ENCODE measurements at places on chromosomes 2 and 18.

DNA sequence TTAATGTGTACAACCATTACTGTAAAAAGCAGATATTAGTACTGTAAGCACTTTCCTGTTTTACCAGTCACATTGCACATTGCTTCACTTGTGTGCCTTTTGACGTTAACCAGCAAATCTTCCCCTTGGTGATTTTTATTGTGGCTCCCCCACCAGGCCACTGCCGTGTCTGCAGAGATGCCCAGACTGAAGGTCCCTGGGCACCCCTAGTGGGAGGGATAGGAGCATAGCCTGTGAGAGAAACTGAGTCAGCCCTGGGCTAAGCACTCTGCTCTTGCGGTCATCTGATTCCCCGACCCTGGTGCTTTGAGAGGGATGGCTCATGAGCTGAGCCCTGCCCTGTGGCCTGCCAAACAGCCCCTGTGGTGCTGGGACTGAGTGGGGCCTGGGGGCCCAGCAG lies 73.4 kb downstream of the INPP4A start:
- DNase-seq = no peak

- no peak for DNase-seq
These were observed 1311.7 kb upstream of the NXPH2 start for GRCh38 chr2:140091926-140092325.

DNA sequence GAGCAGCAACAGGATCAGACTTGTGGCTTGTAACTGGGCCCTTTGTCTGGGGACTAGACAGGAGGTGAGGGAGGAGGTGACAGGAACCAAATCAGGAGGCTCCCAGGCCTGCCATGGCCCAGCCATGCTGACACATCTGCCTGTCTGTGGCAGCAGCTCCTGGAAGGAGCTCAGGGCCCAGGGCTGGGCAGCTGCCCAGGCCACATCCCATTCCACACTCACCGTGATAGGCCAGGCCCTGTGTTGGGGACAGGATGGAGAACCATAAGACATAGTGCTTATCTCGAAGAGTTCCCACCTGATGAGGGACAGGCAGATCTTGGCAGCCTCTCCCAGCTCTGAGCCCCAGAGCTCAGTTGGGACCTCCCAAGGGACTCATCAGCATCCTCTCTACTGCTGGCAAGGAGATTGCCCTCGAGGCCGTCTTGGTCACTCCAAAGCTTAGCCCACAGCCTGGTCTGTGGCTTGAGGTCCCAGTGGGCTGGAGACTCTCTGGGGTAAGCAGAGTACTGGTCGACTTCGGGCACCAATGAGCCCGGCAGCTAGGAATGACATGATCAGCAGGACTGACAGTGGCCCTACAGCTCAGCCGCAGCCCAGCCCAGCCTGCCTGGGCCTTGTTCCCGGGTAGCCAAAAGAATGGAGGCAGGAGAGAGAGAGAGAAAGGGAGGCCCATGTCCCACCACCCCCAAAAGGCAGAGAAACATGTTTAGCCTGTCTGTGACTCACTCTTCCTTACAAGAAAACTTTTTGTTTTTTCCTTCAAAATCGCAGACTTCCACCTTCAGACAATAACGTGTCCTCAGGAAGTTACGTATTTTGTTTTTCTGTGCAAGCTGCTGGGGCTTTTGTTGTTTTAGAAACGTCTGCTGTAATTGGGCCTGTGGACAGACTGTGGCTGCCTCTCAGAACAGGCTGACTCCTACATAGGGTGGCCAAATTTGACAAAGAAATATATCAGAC lies 82.1 kb downstream of the HS1BP3 start:
- DNase-seq = no peak

DNA sequence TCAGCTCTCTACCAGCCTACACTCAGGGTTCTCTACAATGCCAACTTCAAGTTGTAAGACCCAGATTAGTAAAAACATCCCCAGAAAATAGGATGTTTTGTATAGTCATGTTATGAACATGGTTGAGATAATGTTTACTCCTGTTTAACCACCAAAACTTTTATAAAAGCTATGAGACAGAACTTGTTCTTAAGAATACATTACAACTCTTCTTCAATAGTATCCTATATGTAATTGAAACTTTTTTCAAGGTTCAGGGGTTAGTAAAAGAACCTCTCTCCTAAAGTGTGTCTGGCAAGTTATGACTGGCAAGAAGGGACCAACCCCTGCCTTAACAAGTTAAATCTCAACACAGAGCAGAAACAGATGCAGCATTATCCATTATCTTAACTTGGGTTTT lies 118.8 kb upstream of the STK17B start:
- no peak for DNase-seq

DNA sequence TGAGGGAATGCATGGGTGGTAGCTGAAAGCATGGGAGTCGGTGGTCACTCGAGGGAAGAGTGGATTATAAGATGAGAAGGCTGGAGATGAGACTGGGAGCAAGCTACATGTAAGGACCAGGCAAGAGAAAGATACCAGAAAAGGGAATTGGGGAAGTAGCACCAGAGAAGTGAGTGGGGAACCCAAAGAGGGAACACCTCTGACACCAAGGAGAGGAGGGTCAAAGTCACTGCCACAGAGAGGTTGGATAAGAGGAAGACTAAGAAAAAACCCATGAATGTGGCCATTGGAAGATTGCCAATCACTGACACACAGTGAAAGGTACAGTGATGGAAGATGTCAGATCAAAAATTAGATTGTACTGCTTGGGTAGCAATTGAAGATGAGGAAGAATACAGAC lies 473.9 kb downstream of the BCL11A start:
- no peak for DNase-seq

DNA sequence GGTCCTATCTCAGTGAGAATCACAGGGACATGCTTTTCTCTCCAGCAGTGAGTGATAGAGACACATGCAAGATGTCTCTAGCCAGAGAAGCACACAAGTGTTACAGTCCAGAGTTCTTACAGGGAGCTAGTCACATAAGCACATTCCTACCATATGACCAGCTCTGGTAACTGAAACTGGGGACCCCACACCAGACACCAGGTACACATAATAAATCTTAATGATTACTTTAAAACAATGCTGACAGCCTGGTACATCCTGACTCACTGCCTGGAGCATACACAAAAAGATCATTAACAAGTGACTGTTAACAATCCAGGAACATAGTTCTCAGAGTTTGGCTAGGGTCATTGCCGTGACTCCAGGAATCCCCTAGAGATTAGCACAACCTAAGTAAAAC lies 53.6 kb downstream of the GALNT1 start:
- DNase-seq = no peak

GRCh38 chr2:158291544-158292180 lies 164.9 kb downstream of the CCDC148 start:
- no peak for DNase-seq

- DNase-seq = no peak
These were observed 4.5 kb upstream of the RND3 start for GRCh38 chr2:150491943-150492342.

GRCh38 chr2:15120631-15121030 lies 440.5 kb downstream of the NBAS start:
- no peak for DNase-seq

GRCh38 chr2:85012431-85012830 lies 41.5 kb downstream of the KCMF1 start:
- DNase-seq = no peak

- DNase-seq = no peak
These were observed 25.2 kb downstream of the IFIH1 start for GRCh38 chr2:162293122-162293786.

GRCh38 chr18:26267357-26267930 lies 41.2 kb downstream of the TAF4B start:
- DNase-seq = no peak

- no peak for DNase-seq
These were observed 28.4 kb downstream of the SIX3 start for GRCh38 chr2:44969936-44970335.

DNA sequence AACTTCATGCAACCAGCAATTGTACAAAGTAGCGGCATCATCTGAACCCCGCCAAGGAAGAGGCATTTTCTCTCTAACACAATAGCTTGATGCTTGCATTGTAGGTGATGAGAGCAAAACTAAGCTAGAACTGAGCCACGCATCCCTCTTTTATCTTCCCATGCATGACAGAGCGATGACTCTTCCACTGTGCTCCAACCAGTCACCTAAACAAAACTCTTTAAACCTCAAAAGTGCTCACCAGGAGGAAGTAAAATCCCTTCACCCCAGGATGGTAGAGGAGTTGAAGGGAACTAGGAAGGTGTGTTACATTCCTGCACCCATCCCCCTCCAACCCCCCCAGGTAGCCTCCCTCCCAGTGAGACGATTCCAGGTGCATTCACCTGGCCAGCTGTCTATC lies 59.7 kb upstream of the SALL3 start:
- no peak for DNase-seq

GRCh38 chr2:11032396-11032795 lies 120.7 kb downstream of the KCNF1 start:
- no peak for DNase-seq

DNA sequence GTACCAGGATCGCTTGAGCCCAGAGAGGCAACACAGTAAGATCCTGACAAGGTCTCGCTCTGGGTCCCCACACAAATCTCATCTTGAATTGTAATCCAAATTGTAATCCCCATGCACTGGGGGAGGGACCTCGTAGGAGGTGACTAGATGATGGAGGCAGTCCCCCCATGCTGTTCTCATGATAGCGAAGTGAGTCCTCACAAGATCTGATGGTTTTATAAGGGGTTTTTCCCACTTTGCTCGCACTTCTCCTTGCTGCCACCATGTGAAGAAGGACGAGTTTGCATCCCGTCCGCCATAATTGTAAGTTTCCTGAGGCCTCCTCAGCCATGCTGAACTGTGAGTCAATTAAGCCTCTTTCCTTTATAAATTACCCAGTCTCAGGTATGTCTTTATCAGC lies 46.0 kb upstream of the SERTAD2 start:
- no peak for DNase-seq

- DNase-seq = no peak
These were observed 8.7 kb upstream of the KIAA2012 start for GRCh38 chr2:202064171-202064880.

GRCh38 chr2:156329031-156329926 lies 3.2 kb downstream of the NR4A2 start:
- no peak for DNase-seq

GRCh38 chr2:136305517-136306192 lies 187.7 kb upstream of the CXCR4 start:
- DNase-seq = no peak

DNA sequence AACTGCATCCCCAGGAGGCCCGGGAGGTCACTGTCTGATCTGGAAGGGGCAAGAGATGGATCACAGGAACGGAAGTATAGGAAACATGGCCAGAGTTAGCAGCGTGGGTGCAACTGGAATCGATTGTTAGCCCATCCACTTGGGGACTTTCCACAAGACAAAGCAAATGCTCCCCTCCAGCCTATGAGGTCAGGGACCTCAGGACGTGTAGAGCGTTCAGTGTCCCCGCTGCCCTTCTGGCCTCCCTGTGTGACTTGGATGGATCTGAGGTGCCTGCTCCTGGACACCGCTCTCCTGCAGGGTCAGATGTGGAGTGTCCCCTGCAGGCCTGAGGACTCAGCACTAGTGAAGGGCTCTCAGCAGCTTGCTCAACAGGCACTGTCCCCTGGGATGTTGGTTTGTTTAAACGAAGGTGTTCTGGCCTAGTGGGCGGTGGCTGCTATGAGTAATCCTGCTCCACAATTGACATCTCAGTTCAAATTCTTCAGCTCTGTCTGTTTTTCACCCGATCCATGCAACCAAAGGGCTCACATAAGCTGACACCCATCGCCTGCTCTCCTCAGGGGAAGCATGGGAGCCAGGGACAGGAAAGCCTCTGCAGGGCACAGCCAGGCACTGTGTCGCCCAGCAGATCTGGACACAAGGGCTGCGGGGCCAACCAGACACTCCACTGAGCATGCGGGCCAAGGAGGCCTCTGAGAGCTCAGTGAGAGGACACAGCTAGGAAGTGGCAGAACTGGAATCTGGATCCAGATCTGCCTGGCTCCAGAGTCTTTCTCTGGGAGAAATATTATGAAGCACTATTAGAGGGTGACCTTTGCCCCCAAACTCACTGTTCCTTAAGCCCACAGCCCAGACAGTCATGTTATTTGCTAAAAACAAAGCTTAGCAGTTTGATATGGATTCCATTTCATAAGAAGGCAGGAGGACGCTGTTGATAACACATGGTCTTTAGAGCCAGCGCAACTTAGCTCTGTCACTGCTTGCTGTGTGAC lies 78.5 kb downstream of the RHOB start:
- DNase-seq = no peak

- DNase-seq = peak; percentile 57
These were observed 40.8 kb upstream of the RPRM start for GRCh38 chr2:153519257-153519875.

DNA sequence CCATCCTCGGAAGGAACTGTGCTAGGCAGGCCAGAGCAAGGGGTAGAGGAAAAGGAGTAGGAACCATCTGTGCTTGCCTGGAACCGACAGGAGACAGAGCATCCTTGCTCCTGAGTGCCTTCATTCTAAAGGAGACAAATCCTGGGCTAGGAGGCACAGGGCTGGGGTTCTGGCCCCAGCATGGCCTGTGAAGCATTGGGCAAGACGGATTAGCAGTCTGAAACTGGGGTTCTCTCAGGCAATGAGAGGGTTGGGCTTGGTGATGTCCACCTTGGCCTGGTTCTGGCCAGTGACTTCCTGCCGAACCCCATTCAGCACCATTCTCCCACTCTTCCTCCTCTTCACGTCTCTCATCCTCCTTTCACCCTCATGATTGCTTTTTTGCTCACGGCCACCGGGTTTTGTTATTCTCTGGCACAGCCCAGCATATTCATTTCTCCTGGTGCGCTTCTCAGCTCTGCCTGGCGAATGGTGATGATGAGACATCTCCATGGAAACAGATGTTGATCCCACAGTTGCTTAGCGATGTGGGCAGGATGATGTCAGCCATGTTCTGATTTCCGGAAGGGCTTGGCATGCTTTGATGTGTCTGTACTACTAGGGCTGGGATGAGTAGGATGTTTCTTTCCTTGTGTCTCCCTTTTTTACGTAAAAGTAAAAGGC lies 127.7 kb downstream of the CAPN13 start:
- no peak for DNase-seq

GRCh38 chr2:226828191-226828590 lies 7.7 kb upstream of the RHBDD1 start:
- DNase-seq = no peak

DNA sequence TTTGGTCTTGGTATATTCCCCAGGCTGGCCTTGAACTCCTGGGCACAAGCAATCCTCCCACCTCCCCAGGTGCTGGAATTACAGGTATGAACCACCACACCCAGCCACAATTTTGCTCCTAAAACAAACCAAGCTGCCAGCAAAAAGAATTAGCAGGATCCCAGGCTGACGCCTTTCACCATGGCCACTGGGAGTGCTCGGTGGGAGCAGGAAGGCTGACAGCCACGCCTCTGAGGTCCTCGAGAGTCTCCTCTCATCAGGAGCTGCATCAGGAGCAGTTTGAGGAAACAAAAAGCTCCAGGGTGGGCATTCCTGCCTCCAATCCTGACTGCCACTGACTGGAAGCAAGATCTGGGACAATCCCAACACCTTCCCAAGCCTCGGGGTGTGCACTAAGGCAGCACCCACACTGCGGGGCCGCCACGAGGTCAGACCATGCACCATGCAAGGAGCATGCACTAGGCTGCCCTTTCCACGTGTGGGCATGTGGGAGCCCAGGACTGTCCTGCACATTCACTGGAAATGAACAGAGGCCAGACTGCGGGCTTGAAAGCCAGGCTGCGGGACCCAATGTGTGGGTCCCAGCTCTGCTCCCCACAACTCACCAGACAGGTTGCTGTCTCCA lies 51.4 kb downstream of the TFCP2L1 start:
- no peak for DNase-seq

Measured in right renal pelvis (tissue), 4 donors.